ENCODE measurements at places on chromosomes 1 and 21.

- DNase-seq = no peak
Measured at GRCh38 chr1:224450561-224451350, 16.2 kb upstream of the WDR26 start.

DNA sequence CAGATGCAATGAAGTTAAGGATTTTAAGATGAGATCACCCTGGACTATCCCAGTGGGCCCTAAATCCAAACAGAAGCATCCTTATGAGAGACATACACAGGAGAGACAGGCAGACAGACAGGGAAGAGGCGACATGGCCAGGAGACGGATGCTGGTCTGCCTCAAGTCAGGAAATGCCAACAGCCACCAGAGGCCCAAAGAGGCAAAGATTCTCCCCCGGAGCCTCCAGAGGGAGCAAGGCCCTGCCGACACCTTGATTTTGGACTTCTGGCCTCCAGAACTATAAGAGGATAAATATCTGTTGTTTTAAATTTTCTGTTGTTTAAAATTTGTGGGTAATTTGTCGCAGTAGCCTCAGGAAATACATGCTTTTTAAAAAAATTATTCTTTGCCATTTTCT is 116.4 kb downstream of the GLIS1 start:
- DNase-seq = no peak

DNA sequence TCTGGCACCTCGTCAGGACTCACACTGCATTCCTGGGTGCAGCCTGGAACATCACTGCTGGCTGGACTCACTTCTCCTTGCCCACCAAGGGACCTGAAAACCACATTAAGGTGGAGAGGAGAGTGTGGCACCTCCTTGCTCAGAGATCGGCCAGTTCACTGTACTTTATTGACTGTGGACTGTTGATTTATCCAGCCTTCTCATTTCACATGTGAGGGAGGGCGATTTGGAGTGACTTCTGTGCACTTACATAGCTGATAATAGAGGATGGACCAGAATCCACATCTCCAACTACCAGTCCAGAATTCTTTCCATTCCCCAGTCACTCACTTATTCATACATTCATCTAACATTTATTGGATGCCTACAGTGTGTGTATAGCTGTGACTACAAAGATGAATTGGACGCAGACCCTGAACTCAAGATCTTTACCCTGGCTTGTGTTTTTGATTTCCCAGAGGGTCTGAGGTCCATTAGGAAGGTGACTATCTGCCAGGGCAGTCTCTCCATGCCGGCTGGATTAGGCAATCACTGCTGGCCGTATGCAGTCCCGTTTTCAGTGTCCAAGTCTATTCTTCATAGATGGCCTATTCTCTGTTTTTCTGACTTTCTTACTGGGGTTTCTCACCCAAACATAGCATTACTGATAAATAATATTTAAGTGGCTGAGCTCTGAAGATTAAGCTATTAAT is 233.5 kb upstream of the SGIP1 start:
- no peak for DNase-seq

DNA sequence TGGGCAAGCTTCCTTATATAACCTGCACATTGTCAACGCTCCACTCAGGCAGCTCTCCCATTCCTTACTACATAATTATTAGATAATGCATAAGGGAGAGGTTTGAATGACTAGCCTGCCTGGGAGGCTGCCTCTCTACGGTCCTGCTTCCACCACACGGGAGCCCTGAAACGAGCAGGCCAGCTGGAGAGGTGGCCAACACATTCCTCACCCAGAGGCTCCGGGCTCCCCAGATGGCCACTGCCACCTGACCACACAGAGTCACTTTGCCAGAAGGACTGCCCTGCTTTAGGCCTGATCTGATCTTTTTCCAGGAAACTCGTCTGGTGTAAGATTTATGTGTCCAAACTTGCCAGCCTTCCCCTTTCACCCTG is 27.9 kb downstream of the HIVEP3 start:
- DNase-seq = no peak

GRCh38 chr1:212753749-212754148 is 37.8 kb downstream of the NSL1 start:
- DNase-seq = no peak

DNA sequence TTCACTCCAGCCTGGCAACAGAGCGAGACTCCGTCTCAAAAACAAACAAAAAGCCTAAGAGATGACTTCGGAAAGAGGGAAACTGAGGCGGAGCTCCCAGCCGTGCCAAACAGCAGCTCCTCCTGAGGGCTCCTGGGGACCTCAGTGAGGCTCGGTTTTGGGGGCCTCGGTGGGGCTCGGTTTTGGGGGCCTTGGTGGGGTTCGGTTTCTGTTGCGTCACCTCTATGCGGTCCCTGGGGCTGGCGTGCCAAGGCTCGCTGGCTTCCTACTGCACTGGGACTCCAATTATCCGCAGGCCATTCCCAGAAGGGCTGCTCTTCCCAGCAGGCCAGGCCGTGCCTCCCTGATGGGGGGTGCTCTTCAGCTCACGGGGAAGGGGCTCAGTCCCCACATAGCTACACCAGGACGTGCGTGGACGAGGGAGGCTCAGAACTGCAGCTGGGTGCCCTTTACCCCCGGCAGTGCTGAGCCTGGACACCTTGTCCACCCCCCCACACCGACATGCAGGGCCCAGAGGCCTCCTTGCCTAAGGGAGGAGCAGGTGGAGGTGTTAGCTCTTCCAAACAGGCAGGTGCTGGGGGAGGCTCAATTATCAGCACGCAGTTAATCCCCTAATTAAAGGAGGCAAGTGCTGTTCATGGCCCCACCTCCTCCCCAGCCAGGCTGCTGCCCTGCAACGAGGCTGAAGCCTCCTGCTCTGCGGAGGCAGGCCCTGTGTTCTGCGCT is 5.1 kb upstream of the C1orf159 start:
- no peak for DNase-seq

DNA sequence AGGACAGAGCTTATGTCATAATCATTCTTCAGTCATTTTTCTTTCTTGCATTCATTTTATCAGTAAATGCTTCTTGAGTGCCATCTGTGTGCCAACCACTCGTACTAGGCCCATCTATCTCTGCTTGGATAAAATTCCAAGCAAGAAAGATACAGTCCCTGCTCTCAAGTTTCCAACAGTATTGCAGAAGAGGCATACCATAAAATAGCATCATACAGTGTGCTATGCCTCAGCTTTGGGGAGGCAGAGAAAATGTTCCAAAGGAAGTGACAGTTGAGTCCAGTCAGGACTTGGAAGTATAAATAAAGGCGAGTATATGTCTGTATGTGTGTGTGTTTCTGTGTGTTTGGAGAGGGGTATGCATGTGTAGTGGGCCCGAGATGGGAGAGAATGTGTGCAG is 113.4 kb upstream of the HOOK1 start:
- no peak for DNase-seq

GRCh38 chr1:2079396-2080085 is 29.3 kb downstream of the PRKCZ start:
- DNase-seq = no peak

All from GM18507 (cell line).